RKO (cell line): ENCODE measurements at places on chromosomes 2 and 18.

GRCh38 chr2:99987160-99987559 is 155.2 kb downstream of the AFF3 start:
- no peak for DNase-seq

GRCh38 chr2:174694196-174694878 is 69.9 kb downstream of the CHRNA1 start:
- no peak for DNase-seq

DNA sequence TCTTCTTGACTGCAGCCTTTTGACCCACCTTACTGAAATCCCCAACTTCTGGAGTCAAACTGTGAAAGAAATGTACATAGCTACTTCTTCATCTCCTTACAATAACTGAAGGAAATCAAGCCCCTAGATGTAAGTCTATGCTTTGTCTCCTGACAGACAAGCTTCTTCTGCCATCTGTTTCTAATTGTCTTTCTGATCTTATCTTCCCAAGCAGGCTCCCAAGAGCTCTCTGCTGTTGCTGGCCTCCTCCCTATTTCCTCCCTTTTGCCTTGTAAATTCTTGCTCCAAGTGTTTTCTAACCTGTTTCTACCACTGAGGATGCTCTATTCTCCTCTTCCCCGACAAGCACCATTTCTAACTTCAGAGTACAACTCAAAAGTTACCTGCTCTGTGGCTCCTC is 77.4 kb upstream of the OSR1 start:
- DNase-seq: no peak

GRCh38 chr2:20241973-20242726 is 17.2 kb upstream of the SDC1 start:
- DNase-seq: no peak

DNA sequence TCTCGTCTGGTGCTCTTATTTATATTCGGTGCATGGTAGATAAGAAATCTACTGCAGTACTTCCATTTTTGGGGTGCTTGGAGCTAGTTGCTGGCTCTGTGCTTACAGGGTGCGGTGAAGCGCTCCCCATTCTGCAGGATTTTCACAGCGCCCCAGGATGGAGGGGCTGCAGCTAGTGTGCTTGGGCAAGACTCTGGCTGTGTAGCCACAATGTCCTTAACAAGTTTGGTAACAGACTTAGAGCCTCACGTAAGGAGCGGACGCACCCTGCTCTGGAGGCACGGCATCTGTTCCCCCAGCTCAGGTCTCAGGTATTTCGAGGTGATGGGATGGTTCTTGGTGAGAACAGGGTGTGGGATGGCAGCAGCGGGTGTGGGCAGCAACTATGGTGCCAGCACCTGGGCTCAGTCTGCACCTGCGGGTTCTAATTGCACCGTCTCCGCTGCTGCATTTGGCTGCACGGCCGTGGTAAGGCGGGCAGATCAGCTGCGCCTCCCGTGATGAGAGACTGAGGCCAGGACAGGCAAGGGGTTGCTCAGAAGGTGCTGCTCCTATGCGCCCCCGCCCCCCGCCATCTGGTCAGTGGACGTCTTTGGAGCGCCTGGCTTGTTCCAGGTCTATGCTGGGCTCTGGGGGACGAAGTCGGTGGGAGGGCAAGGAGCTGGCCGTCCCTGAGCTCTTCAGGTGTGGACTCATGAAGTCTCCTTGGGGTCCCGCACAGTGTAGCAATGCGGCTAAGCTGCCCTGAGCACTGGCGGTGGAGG is 20.1 kb upstream of the ALLC start:
- no peak for DNase-seq
